ENCODE measurements at places on chromosomes 4 and X.

DNA sequence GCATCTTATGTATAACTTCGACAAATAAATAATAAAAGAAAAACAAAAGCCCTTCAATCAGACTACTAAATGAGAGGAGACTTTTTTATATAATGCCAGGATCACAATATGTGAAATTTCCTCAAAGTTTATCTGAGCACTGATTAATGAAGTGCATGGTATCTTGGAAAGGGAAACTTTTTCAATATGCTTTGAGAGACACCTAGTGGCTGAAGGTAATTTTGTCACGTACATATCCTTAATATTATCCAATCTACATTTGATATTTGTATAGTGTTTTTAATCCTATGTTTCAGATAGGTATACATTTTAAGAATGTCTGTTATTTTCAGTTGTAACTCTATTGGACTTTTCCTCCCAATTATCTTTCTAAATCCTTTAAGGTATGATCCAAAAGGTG lies 146.8 kb downstream of the KLHL4 start:
- no peak for DNase-seq

GRCh38 chr4:4735870-4736269 lies 123.6 kb upstream of the MSX1 start:
- no peak for DNase-seq

GRCh38 chrX:104310090-104310489 lies 55.4 kb upstream of the ESX1 start:
- no peak for DNase-seq

GRCh38 chr4:54643958-54644751 lies 13.6 kb upstream of the KIT start:
- DNase-seq: no peak

- no peak for DNase-seq
Measured at GRCh38 chrX:13059637-13060499, 15.4 kb upstream of the FAM9C start.

- DNase-seq: no peak
Measured at GRCh38 chr4:74751856-74752255, 42.5 kb downstream of the BTC start.

DNA sequence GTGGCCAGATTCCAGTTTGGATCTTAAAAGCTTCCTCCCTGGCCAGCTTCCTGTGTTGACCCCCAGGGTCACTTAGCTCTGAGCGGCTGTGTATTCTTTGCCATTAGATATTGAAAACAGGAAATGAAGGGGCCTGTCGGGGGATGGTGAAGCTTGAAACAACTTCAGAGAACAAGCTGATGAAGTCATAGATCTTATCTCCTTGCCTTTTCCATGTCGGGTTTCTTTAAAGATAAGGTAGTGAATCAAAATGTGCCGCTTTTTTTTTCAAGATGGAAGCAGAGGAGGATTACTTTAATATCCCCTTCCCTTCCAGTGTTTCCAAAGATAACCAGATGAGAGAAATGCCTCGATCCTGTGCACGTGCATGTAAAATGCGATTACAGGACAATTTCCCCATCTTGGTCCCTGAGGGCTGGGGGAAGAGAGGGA lies 508.5 kb downstream of the MID1IP1 start:
- no peak for DNase-seq

GRCh38 chr4:76950956-76951671 lies 1.6 kb downstream of the SEPTIN11 start:
- no peak for DNase-seq

GRCh38 chr4:184039963-184040383 lies 134.9 kb downstream of the STOX2 start:
- DNase-seq: no peak

GRCh38 chrX:70774223-70774622 lies 134.3 kb downstream of the TEX11 start:
- DNase-seq: no peak

DNA sequence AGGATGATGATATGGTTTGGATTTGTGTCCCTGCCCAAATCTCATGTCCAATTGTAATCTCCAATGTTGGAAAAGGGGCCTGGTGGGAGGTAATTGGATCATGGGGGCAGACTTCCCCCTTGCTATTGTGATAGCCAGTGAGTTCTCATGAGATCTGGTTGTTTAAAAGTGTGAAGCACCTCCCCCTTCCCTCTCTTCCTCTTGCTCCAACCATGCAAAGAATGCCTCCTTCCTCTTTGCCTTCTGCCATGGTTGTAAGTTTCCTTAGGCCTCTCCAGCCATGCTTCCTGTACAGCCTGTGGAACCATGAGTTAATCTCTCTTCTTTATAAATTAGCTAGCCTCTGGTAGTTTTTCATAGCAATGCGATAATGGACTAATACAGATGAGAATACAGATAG lies 19.7 kb upstream of the ALG13 start:
- no peak for DNase-seq

Data from stimulated activated CD8-positive, alpha-beta memory T cell treated with anti-CD3 and anti-CD28 coated beads, Interleukin-15, amount 100 ng/mL, for 24 hours (primary cell).